Stimulated activated CD8-positive, alpha-beta memory T cell treated with anti-CD3 and anti-CD28 coated beads, Interleukin-2, amount 100 ng/mL, for 48 hours (primary cell): ENCODE measurements at places on chromosomes 5 and 9.

- no peak for DNase-seq
Observed at GRCh38 chr5:64195981-64196380, 30.3 kb downstream of the RNF180 start.

- DNase-seq = no peak
Observed at GRCh38 chr9:89011683-89012082, 20.4 kb downstream of the S1PR3 start.

- no peak for DNase-seq
Observed at GRCh38 chr5:5497152-5497788, 74.8 kb downstream of the ICE1 start.

DNA sequence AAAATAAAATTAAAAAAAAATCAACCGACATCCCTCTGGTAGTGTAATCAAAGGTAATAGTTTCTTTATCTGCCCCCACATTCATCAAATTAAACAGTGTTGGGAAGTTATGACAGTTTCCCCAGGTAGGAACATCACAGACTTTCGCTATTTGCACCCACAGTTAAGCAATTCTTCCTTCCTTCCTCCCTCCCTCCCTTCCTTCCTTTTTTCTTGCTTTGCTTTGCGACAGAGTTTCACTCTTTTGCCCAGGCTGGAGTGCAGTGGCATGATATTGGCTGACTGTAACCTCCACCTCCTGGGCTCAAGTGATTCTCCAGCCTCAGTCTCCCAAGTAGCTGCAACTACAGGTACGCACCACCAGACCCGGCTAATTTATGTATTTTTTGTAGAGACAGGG lies 10.8 kb upstream of the BICD2 start:
- DNase-seq = no peak

DNA sequence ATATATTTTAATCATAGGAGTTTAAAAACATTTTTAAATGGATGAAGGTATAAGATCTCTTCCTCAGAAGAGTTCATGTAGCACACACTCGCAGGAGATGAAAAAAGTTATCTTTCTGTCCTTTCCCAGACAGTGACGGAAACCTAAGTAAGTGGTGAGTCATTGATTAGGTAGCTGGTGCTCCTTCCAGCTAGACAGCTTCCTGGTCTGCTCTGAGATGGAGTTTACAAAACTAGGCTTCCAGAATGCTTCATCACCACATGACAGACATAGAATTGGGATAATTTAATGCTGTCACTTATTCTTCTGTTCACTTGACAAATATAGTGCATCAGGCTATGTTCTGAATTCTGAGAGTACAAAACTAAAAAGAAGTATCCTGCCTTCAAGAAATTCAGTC lies 2393.0 kb upstream of the C9orf72 start:
- no peak for DNase-seq

GRCh38 chr5:59038798-59039295 lies 456.0 kb downstream of the RAB3C start:
- no peak for DNase-seq

DNA sequence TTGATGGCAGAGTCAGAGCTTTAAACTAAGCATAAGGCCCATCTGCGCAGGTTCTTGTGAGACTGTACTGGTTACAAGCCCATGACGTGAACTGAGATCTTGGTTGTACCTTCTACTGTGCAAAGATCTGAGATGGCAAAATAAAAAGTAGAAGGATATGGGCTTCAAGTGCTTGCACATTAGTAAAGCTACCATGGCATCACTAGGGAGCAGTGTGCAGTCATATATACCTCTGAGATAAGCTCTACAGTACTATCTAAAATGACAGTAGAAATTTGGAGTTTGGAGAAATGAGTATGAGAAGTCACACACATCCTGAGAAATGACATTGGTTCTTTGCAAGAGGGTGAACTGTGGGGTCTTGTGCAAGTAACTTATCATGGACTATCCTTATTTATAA lies 408.2 kb upstream of the PRR16 start:
- no peak for DNase-seq

- DNase-seq = no peak
Observed at GRCh38 chr5:171706736-171707441, 78.7 kb upstream of the SMIM23 start.

GRCh38 chr5:44372028-44372427 lies 17.2 kb downstream of the FGF10 start:
- no peak for DNase-seq

DNA sequence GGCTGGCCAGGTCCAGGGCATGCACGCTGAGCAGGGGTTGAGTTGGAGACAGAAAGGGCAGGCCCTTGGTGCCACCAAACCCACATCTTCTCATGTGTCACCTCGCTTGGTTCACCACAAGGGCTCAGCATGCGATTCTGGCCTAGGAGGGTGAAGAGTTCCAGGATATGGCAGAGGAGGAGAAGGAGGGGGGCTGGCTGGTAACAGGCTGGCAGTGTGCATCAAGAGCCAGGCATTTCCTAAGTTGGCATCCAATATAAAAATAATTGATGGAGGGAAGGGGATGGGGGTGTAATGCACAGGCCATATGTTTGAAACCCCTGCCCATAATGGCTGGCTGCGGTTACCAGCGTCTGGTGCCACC lies 255.6 kb downstream of the NFIB start:
- no peak for DNase-seq
